AG10803 (cell line): ENCODE measurements at places on chromosomes 7 and 10.

GRCh38 chr7:40516376-40516775 is 381.6 kb downstream of the SUGCT start:
- DNase-seq = peak; percentile 36

DNA sequence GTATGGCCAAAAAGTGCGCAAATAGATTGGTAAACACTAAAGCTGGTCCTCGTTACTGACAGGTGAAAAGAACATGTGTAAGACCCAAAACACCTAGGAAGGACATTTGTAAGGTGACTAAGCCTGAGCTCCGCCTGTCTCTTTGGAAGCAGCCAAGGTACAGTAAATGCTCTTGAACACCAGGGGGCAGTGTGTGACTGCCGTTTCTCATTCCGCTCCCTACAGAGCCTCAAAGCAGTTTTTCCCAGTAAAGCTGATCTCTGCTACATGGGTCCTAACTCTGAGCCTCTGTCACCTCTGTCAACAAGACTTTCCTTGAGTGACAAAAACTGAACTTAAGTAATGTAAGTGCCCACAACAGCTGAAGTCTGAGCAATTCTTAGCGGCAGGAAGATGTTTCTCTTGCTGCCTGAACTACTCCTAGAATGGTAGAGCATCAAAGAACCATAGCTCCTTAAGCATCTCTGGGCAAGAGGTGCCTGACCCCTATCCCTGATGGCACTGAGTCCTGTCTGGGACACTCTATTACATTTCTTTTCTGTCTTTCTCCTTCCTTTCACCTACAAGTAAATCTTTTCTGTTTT is 238.0 kb upstream of the INHBA start:
- peak; percentile 75 for DNase-seq

- peak; percentile 93 for DNase-seq
These were observed 1.9 kb upstream of the PLAU start for GRCh38 chr10:73908853-73909539.

DNA sequence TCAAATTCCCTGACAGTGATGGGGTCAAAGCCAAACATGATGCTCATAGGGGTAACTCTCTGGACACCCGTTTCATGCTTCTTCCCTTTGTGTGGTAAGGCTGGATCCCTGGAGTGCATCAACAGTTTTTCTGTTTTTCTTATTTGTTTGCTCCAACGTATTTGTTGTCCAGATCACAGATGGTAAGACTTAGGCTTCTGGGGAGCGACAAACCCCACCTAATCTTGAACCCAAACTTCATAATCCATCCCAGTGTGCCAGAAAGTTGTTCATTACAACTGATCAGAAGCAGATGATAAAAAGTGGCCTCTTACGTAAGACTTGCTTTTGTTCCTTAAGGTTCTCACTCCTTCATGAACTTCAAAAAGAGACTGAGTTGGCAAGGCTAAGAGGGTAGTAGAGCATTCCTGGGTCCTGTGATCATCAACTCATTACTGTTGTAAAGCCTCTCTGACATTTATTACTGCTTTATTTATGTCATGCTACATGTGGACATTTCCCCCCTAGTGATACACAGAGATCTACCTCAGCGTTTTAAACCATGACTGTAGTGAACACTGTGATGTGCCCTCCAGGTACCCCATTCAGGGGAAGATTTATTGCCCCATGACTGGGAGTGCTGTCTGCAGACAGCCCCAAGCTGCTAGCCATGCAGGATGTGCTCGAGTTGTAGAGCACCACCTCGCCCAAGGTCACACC is 125.6 kb downstream of the CCDC71L start:
- DNase-seq = peak; percentile 88

GRCh38 chr7:24123076-24123475 is 160.9 kb upstream of the NPY start:
- peak; percentile 43 for DNase-seq

DNA sequence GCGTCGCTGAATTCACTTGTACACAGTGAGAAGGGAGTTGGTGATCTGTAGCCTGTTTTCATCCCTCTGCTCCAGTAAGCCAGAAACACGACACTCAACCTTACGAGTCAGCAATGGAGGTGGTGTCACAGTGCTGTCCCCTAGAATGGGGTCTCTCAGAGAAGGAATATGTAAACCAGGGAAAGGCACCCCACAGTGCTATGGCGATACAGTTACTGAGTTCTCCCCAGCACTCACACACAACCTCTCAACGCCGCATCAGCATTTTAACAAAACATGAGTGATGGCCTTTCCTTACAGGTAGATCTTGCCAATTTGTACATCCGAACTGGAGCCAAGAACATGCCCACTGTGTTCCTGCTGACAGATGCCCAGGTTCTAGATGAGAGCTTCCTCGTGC is 196.3 kb downstream of the CDCA7L start:
- DNase-seq = no peak

- DNase-seq = no peak
These were observed 54.7 kb upstream of the STEAP4 start for GRCh38 chr7:88361357-88361756.

GRCh38 chr7:48708635-48709034 is 215.7 kb upstream of the CDC14C start:
- DNase-seq = no peak

DNA sequence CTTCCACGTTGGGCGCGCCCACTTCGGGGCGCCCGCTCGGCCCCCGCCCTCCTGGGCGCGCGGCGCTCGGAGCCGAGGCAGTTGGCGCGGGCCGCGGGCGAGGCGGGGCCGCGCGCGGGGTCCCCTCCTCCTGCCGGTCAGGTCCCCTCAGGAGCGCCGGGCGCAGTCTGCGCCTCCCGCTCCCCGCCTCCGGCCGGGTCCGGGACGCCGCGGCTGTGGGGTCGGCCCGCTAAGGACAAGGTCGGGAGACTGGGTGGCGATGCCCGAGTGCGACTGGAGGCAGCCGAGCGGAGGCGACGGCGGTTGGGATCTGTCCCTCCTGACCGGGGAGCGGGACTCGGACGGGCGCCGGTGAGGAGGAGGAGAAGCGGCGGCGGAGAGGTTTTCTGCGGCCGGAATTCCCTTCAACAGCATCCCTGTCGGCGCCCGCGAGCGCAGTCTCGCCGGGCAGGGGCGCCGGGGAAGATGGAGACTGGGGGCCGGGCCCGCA is at the start of gene ATRNL1:
TSS of gene ATRNL1 (plus strand) at position 80 of the 490 bp plus-strand sequence. CDS start at position 466, 386 bp downstream.
- DNase-seq = no peak

DNA sequence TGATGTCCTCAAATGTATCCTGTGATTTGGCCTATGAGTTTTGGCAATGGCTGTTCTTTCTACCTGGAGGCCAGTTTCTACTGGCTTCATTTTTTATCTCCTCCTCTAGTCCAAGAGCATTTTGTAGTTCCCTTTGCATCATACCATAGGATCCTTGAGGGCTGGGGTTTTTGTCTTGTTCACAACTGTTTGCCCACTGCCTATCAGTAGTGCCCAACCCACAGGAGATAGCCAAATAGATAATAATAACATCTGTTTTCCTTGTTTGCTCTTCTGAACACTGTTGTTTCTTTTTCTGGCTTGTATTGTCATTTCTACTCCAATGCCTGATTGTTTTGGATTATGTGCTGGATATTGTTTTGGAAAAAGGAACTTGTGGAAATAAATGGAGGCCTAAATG is 3.4 kb downstream of the CDK1 start:
- no peak for DNase-seq

- no peak for DNase-seq
These were observed 91.8 kb downstream of the RNLS start for GRCh38 chr10:88491314-88491713.

- DNase-seq = no peak
These were observed 5.7 kb downstream of the ANKRD1 start for GRCh38 chr10:90914992-90915765.

DNA sequence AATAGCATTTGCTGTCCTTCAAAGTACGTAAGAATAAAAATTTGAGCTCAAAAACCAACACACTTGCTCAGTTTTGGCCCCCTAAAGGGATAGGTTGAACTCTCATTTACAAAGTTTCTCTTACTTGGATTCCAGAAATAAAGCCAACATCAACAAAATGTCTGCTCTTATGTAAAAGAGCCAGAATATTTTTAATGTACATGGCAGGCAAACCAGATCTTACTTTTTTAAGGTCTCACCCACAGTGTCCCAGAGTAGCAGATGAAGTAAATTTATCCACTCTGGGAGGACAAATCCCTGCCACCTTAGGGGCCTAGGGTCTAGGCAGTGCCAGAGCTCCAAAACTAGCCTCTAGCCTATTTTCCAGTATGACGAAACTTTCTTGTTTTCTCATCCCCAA is 159.6 kb downstream of the SKAP2 start:
- peak; percentile 20 for DNase-seq

- peak; percentile 12 for DNase-seq
These were observed 18.7 kb downstream of the AKR1C1 start for GRCh38 chr10:4981722-4982471.

DNA sequence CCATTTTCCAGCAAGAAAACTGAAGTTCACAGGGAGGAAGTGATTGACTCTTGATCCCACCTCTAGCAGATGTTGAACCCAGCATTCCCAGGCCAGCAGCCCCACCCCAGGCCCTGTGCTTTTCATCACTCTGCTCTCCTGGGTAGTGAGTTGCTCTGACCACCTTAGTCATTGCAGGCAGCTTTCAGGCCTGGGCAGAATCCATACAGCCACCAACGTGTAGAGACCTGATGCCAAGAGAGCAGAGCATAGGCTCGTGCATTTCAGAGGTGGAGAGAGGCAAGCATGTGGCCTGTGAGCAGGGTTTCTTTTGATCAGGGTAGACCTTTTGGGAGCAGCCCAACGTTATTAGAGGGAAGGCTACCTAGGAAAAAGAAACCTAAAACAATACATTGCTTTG is 334.6 kb downstream of the PTEN start:
- DNase-seq = no peak

GRCh38 chr10:7649673-7650300 is 17.0 kb downstream of the ITIH5 start:
- peak; percentile 63 for DNase-seq

DNA sequence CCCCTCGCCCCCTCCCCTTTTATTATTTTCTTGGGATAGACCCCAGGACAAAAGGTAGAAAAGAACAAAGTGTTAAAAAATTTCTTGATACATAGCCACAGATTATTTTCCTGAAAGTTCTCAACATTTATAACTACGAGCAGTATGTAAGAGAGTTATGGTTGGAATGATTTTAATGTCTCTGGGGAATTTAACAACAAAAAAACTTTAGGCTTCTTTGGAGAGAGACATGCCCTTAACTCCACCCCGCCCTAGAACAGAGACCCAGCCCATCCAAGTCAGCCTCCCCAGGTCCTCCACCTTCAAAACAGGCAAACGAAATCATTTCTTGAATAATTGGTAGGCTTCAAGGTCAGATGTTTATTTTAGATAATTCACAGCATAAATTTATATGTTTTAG is 97.1 kb downstream of the TCF7L2 start:
- DNase-seq = peak; percentile 47

DNA sequence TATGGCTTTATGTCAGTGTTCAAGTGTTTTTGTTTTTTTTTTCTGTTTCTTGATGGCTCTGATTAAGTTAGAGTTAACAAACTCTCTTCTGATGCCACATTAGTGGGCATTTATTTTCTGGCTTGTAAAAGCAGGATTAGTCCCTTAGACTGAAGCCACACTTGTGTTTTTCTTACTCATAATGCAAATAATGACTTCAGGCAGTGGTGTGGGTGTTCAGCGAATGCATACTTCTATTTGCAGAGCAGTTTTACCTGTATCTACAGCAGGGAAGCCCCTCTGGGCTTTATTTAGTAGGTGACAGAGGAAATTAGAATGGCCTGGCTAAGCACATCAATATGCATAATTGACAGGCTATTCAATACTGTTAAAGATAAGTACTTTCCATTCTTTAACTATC is 79.9 kb downstream of the CNNM2 start:
- no peak for DNase-seq

GRCh38 chr7:67841896-67842295 is 845.3 kb downstream of the TYW1 start:
- DNase-seq = no peak

DNA sequence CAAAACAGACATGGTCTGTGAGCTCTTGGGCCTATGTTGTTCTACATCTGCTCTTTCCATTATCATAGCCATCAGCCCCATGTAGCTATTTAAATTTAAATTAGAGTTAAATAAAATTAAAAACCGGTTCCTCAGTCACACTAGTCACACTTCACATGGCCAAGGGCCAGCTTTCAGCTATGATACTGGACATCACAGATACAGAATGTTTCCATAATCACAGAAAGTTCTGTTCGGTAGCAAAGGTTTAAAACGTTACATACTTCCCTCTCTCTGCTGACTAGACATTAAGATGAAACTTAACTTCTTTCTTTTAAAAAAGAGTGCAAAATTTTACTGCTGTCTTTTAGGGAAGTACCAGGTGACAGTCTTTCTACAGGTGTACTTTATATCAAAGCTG is 43.0 kb downstream of the SRPK2 start:
- DNase-seq = no peak

DNA sequence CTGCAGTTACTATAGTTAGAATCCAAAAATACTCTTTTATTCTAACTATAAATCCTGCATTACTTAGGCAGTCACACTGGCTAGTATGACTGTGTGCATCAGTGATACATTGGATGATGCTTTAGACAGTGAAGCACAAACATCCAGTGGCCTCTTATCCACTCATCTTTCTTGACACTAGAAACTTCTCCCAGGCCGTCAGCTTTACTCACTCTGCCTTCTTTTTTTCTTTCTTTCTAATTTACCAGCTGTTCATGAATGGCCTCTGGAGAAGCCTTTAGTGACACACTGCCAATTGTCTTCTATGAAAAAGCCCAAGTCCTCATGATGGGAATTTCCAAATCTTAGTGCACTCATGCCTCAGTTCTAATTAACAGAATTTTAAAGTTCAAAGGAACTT is 26.2 kb upstream of the C10orf90 start:
- no peak for DNase-seq

- DNase-seq = no peak
These were observed 1197.7 kb upstream of the CELF2 start for GRCh38 chr10:9819756-9820494.

DNA sequence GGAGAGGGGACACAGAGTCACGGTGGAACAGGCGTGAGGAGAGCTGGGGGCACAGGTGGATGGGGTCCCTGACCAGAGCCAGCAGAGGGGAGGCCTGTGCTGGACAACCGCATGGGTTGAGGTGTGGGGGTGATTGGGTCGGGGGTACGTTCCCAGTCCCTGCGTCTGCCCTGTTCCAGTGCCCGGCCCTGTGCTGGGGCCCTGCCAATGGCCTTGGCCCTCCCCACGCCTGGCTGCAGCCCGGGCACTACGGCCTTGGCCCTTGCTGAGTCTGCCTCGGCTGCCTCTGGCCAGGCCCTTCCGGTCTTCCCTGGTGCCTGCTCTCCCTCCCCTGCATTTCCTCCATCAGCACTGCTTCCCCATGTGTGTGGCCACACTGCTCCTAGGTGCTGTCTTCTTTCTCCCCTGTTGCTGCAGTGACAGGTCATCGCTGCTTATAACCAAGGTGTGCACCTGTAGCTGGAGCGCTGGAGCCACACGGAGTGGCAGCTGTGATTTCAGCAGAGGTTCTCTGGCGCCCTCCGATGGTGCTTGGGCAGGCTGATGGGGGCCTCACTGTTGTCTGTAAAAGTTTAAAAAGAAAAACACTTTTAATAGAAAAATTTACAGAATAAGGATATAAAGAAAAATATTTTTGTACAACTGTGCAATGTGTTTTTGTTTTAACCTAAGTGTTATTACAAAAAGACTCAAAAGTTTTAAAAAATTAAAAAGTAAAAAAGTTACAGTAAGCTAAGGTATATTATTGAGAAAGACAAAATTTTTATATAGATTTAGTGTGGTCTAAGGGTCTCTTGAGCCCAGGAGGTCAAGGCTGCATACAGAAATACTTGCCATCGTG is 45.2 kb upstream of the BHLHA15 start:
- DNase-seq = peak; percentile 5
